Effector memory CD8-positive, alpha-beta T cell (primary cell): ENCODE measurements at places on chromosomes 2 and 18.

GRCh38 chr2:73297151-73297559, 3.8 kb upstream of the EGR4 start:
- DNase-seq = no peak

- no peak for DNase-seq
These were observed 304.1 kb downstream of the NRXN1 start for GRCh38 chr2:50727636-50728339.

- no peak for DNase-seq
These were observed 120.1 kb downstream of the LRP1B start for GRCh38 chr2:142010477-142011270.

DNA sequence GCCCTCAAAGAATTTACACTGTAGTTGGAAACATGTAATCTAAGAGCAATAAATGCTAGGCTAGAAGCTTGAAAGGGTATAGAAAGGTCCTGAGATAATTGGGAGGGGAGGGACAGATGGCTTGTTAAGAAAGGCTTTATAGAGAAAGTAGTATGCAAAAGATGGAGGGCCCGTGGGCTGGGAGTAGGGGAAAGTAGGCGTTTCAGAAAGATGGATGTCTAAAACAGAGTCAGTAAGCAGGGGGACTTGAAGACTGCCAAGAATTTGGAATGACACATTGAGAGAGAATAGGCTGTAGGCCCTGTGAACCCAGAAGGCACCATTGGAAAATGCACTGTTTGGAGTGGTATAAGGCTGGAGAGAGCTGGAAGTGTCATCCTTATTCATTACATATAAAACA, 822 bp downstream of the PSMG2 start:
- no peak for DNase-seq

DNA sequence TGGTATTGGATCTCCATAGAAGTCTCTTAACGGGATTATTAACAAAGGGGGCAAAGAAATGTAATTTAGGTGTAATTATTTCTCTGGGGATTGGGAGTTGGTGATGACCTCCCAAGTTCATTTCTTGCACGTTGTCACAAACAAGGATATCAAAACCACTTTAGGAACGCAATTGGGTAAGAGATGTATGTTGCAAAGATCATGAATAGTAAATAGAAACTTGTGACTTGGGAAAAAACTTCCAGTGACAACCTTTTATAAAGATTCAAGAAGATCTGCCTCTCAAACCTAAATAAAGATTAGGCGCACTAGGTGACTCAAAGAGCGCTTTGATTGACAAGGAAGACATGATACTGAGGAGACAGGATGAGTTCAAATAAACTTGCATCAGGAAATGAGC, 127.8 kb upstream of the TRIB2 start:
- no peak for DNase-seq

GRCh38 chr2:187316040-187316439, 132.0 kb downstream of the CALCRL start:
- no peak for DNase-seq
